ENCODE measurements at places on chromosomes 7 and 10.

- no peak for DNase-seq
Measured at GRCh38 chr7:143013473-143013872, 13.5 kb downstream of the OR9A2 start.

DNA sequence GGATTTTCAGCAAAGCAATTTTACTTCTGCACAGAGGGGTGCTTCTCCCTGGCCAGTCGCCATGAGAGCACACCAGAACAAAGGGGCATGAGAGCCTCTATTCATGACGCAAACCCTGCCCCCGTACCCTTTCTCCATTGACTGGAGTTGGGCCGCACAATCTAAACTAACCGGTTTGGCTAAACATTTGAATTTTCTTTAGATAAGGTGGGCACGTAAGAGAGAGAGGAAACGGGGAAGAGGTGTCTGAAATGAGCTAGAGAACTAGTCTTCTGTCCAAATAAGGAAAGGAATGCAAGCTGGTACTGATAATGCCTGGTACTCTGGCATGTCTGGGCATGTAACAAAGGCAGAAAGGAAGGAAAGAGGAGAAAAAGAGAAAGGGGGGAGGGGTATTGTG is 13.2 kb upstream of the SCIN start:
- DNase-seq = no peak

- no peak for DNase-seq
Measured at GRCh38 chr7:104775531-104775930, 238.5 kb upstream of the KMT2E start.

GRCh38 chr10:31536302-31536701 is 217.3 kb downstream of the ZEB1 start:
- DNase-seq = no peak

- no peak for DNase-seq
Measured at GRCh38 chr10:31340343-31340742, 21.3 kb downstream of the ZEB1 start.
